ENCODE measurements at places on chromosomes 7 and 10.

DNA sequence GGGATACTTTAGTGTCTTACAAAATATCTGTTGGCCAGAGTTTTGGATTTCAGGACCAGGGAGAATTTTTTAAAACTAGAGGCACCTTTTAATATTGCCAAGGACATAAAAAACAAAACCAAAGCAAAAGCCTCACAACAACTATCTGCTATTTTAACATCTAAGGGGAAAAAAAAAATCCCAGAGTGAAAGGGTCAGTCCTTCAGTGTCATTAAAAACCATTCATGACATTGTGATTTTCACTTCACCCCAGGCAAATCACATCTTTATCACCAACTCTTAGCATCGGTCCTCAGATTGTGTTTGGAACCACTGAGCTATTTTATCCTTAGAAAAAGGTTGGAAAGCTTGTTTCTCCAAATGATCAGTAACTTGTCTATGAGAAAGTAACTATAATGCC, 10.7 kb downstream of the CEP41 start:
- no peak for DNase-seq

DNA sequence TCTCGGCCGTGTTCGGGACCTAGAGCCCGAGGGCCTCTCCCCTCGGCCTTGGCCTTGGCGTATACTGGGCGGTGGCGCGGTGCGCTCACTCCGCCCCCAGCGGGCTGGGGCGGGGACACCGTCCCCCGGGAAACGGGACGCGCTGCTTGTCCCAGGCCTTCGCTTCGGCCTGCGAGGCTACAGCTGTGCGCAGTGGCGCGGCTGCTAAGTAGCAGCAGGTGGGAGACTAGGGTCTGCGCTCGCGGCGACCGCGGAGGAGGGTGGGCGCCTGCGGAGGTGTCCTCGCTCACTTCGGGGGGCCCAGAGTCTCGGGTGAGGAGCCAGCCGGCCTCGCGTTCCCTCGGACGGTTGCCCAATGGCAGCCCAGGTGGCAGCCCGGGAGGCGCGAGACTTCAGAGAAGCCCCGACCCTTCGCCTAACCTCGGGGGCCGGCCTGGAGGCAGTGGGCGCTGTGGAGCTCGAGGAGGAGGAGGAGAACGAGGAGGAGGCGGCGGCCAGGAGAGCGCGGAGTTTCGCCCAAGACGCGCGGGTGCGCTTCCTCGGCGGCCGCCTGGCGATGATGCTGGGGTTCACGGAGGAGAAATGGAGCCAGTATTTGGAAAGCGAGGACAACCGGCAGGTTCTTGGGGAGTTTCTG, at the start of gene DNAH11:
DNAH11 (plus strand) TSS at position 149 of the 637 bp plus-strand sequence; CDS start at position 356, 207 bp downstream.
- DNase-seq: no peak

DNA sequence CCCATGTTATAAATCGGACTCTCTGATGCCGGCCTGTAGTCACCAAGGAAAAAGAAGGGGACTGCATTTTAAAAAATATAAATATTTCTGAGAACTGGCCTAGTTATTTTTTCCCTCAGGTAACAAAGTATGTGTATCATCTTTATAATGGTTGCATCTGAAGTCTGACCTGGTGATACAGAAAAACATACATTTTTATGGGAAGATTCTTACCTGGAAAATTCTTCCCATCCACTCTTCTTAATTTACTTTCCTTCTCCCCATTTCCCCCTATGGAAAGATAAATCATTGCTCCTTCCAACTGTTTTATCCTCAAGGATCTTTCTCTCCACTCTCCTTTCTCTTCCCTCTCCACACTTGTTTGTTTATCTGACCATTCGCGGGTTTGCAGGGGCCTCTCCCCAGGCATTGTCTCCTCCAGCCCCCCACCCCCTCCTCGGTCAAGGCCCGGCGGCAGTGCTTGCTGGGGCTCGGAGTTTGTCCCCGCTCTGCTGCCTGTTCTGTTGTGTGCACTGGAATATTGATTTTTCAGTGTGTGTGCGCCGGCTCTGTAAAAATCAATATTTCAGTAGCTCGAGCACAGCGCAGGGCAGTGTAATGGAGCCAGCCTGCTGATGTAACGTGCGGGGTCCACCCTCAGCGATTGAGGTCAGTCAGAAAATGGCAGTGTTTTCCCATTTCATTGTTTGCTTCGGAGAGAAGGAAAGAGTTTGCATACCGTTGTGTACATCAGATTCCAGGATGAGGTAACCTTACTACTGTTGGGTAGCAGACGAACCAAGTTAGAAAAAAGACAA, 199.5 kb upstream of the NFE2L3 start:
- peak; percentile 72 for DNase-seq

DNA sequence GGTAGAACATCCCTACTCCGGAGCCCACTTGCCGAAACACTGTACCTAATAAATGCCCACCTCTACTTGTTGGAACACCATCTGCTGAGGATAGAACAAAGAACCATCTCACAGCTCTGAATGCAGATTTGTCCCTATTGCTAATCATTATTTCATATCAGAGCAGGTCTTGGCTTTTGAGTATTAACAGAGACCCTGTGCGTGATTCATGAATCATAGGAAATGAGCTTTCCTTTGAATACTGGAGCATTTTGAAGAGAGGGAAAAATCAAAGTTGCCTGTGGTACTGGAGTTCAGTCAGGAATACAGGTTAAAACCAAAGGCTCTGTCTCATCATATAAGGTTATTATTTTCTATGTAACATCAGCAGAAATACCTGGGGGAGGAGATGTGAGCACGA, 1132.3 kb downstream of the XPNPEP1 start:
- no peak for DNase-seq

- no peak for DNase-seq
Observed at GRCh38 chr10:102121739-102122372, 1.7 kb upstream of the LDB1 start.

DNA sequence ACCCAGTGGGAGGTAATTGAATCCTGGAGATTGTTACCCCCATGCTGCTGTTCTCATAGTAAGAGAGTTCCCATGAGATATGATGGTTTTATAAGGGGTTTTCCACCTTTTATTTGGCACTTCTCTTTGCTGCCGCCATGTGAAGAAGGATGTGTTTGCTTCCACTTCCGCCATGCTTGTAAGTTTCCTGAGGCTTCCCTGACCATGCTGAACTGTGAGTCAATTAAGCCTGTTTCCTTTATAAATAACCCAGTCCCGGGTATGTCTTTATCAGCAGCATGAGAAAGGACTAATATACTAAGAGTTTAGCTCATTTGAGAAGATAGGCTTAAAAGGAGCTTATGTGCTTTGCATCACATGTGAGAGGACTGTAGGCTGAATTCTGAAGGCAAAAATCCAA, 29.3 kb downstream of the TMEM248 start:
- DNase-seq: no peak

DNA sequence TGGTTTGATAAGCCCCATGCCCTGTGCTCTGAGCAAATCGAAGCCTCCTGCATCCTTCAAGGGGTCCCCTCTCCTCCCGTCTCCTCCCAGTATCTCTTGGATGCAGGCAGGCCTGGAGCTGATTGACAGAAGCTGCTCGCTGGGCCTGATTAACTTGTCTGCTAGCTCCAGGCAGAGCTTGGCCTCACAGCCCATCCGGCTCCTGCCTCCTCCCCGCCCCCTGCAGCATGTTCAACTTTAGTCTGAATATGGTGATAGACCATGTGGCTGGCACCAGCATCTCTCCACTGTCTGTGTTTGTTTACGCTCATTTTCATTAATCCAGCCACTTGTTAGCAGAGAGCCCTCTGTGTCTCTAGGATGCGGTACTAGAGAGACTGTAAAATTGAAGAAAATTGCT, 432.2 kb downstream of the DPP6 start:
- no peak for DNase-seq

- no peak for DNase-seq
Observed at GRCh38 chr10:73086816-73087215, 9.8 kb downstream of the P4HA1 start.

GRCh38 chr10:132366006-132366405, 31.0 kb upstream of the PWWP2B start:
- DNase-seq: no peak

- no peak for DNase-seq
Observed at GRCh38 chr7:32221736-32222135, 151.5 kb upstream of the PDE1C start.

GRCh38 chr7:106424476-106425016, 139.8 kb upstream of the NAMPT start:
- DNase-seq: no peak

DNA sequence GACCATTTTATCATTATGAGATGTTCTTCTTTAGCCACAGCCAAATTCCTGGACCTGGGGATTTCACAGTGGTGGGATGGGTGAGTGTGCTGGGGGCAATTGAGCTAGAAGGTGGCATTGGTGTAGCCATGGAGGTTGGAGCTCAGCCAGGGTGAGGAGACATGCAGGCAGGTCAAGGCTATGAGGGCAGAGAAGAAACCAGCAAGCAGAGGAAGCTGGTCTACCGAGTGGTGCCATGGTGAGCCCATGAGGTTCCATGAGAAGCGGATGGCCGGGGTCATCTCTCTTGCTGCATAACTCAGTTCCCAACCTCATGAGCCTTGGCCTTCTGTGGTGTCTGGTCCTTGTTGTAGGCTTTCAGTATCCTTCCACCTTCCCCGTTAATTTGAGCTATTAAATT, 91.4 kb downstream of the CARD11 start:
- no peak for DNase-seq

GRCh38 chr7:79723833-79724618, 270.6 kb upstream of the MAGI2 start:
- no peak for DNase-seq

- DNase-seq: no peak
Observed at GRCh38 chr7:44330331-44330730, 4.9 kb upstream of the CAMK2B start.

- no peak for DNase-seq
Observed at GRCh38 chr10:131961777-131962662, 19.7 kb downstream of the BNIP3 start.

GRCh38 chr10:4082861-4083260, 297.9 kb upstream of the KLF6 start:
- DNase-seq: no peak

- DNase-seq: no peak
Observed at GRCh38 chr7:33874943-33875342, 30.4 kb upstream of the BMPER start.

GRCh38 chr7:151014950-151015349, 9.3 kb downstream of the ATG9B start:
- DNase-seq: no peak

DNA sequence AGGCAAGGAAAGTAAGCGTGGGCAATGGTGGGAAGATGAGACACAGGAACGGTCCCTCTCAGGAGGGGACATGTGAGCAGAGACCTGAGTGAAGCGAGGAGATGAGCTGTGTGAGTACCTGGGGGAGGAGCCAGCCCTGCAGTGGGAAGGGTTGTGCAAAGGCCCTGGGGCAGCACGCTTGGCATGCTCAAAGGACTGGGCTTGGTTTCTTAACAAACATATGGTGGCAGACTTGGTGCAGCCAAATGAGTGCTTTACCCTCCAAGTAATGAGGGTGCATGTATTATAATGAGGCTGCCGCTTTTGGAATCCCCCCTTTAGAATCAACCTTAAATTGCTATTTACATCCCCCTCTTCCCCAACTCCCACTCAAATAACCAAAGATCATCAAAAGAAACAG, 152.7 kb upstream of the FRMD4A start:
- no peak for DNase-seq

DNA sequence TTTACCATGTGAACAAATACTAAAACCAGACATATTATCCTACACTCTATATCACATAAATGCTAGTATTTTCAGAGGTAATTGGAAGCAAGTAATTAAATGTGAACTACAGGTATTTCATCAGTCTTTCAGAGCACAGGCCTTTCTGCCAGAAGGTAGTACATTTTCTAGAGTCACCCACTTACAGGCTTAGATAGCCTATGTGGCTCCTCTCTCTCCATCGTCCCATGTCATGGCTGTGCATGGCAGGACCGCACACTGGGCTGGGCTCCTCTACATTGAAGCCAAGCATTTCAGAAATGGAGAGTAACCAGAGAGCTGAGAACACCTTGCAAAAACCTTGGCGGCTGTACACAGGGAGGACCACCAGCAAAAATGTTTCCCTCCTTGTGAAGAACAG, 49.7 kb downstream of the GFRA1 start:
- no peak for DNase-seq

DNA sequence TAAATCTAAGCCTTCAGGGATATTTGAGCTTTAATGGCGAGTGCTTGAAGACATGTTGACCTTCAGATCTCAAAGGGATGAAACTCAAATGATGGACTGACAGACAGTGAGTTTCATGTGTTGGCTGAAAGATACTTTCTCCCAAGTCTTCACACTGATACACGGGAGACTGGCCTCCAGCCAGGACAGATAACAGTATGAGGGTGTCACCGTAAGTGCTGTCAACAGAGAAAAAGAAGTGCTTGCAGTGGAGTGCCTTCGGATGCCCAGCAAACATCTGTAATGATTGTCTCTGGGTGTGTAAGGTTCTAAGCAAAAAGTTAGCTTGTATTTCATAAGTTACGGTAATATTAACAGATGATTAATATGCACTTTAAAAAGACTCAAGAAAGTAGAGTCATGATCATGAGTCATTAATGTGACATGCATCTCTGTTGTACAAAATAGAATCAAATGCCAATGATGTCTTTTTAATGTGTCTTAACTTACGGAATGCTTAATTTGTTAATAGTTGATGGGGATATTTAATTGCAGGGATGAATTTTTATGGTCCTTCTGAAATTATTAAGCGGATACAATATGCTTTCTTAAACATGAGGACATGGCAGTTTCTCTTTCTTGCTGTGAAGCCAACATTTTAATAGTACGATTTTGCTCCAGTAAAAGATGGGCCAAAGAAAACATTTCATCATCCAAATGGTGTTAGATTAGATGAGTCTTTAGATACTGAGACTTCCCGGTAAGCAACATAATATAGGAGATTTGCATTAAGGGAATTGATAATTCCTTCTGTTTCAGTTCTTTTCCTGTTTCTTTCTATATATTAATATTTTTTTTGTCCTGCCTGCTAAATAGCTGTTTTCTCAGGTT, 292.5 kb downstream of the GALNT17 start:
- DNase-seq: no peak

- no peak for DNase-seq
Observed at GRCh38 chr7:147412109-147412508, 1178.5 kb upstream of the C7orf33 start.

- DNase-seq: no peak
Observed at GRCh38 chr7:113796557-113796956, 122.3 kb downstream of the PPP1R3A start.

GRCh38 chr7:20438248-20438647, 107.5 kb downstream of the ITGB8 start:
- DNase-seq: no peak

DNA sequence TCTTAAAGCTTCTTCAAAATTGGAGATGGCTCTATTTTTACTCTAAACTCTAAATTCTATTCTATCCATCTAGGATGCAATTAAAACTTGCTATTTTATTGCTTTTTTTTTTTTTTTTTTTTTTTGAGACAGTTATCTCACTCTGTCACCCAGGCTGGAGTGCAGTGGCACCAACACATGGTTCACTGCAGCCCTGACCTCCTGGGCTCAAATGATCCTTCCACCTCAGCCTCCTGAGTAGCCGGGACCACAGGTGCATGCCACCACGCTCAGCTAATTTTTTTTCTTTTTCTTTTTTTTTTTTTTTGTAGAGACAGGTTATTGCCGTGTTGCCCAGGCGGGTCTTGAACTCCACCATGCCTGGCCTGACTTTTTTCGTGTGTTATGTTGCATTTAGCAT, 41.2 kb downstream of the DNAJC1 start:
- no peak for DNase-seq

Data from NCI-H187 (cell line).